Right ventricle myocardium inferior (tissue), 1 donor: ENCODE measurements at places on chromosomes 1 and 21.

- DNase-seq, result peak; percentile 78
Observed at GRCh38 chr1:27563591-27564471, 40.1 kb downstream of the AHDC1 start.

DNA sequence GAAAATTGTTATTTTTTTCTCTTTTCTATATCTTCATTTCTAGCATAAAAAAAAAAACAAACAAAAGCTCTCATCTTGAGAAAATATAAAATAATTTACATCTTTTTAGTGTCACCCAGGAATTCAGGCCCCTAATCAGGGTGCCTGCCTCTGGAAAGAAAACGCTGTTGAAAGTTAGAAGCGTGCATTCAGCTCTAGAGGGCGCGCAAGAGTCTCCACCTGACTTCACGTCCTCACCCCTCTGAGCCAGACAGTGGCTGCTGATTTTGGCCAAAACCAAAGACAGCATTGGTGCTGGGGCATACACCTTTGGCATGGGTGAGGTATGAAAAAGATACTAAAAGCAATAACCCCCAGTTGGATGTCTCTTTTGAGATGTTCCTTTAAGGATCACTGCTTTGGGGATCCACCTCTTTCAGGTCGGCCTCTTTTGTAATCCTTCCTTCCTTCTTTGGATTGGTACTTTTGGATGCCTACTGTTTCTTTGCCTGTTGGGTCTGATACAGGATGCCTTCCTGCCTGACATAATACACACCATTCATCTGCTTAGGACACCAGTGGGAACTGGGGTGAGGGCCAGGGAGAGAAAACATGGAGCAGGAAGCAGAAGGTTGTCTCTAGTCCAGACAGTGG lies 77.6 kb upstream of the CHRM3 start:
- DNase-seq, result no peak

GRCh38 chr1:221663321-221663720 lies 78.6 kb downstream of the DUSP10 start:
- no peak for DNase-seq

- DNase-seq, result no peak
Observed at GRCh38 chr1:33925586-33925985, 61.7 kb downstream of the HMGB4 start.

DNA sequence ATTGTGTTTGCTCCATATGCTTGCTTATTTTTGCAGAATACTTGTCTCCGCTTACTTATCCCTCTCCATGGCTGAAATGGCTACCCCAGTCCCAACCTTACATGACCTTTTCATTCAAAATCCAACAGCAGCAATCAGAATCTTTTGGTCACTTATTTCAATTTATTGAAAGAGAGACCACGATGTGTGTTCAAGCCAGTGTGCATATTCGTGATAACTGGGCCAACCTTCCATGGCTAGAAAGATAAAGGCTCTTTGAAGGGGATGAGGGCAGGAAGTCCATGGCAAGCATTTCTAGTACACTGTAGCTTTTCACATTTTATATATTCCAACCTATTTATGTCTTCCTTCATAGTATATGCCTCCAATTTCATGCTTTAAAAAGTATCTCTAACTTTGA lies 23.1 kb downstream of the HSD11B1 start:
- DNase-seq, result no peak

DNA sequence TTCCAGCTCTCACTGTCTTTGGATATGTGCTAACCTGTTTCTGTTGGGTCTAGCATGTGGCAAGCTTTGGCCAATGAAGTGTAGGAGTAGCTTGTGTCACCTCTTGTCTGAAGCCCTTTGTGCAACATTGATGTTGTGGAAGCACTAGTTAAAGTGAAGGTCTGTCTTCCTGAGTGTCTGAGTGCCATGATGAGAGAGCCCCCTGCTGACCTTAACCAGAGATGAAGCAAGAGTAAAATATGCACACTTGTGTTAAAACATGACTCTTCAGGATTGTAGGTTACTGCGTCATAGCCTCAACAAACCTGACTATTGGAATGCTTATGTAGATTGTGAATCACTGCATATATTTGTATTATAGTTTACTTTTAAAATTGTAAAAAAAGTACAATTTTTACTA lies 103.7 kb downstream of the NCAM2 start:
- DNase-seq, result no peak

DNA sequence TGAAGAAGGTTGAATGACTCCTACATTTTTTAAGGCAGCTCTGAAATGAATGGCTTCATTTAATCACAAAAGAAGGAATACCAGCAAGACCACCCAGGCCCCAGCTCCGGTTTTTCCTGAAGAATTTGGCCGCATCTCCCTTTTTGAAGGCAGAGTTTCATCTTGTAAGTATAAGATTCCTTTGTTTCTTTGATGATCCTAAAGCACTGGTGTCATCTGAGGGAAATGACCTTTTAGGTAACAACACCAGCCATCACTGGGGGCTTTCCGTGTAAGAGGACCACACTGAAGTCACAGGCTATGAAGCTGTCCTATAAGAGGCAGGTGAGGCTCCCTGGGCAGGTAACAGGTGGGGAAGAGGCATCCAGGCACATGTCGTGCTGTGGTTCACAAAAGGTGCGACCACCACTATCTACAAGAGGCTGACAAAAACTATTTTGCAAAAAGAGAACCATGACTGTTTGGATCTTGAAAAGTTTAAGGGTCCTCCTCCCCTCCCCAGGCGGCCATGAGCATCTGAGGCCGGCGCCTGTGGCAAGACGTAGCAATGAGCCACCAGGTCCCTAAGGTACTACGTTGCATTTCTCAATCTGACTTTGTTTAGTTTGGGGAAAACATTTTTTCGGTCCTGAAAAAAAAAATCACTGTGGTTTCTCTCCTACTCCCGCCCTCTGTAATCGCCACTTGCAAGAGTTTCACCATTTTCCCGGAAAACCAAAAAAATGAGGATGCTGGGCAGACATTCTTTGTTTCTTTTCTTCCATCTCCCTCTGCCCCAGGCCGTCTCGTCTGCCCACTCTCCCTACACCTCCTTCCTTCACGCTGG lies 46.3 kb upstream of the IRF2BP2 start:
- DNase-seq, result no peak
